ENCODE measurements at places on chromosomes 3 and 15.

- DNase-seq: no peak
Measured at GRCh38 chr15:84960391-84961113, 21.1 kb upstream of the PDE8A start.

DNA sequence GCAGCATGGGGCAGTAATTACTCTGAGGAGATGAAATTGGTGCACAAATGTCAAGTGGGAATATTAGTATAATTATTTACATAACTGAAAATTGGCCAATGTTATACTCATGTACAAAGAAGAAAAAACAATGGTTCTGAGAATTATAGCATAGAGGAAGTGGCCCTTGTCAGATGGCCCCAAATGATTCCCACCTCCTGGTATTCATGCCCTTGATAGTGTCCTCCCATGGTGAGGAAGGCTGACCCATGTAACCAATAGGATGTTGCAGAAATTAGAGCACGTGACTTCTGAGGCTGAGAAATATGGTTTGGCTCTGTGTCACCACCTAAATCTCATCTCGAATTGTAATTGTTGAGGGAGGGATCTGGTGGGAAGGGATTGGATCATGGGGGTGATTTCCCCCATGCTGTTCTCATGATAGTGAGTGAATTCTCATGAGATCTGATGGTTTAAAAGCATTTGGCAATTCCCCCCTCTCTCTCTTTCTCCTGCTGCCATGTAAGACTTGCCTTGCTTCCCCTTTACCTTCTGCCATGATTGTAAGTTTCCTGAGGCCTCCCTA lies 368.5 kb downstream of the SHQ1 start:
- no peak for DNase-seq

- DNase-seq: no peak
Measured at GRCh38 chr15:23424111-23424904, 22.7 kb downstream of the GOLGA6L2 start.

DNA sequence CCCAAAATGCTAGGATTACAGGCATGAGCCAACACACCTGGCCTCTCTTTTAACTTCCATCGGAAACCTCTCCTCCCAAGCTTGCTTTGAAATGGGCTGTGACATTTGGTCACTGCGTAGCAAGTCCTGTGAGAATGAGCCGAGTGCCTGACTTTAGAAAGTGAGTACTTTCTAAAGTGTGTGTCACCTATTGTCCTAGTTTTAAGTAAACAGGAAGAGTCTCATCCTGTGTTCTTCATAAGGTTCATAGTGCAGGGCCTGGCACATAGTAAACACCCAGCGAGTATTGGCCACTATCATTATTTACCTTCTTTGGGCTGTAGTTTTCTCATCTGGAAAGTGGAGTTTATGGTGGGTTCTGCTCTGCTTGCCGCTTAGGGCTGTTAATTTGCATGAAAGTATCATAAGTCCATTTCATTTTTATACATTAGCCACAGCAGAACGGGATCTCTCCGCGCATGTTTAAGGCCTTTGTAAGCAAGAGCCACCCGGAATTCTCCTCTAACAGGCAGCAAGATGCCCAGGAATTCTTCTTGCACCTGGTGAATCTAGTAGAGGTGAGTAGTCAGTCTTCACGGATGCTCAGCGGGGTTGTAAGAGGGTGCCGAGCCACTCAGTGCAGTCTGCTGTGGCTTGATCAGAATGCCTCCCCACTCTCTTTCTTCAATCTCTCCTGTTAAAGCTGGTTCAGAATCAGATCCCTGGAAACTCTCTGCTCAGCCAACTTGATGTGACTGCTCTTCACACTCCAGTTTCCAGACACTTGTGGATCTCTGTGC lies 87.2 kb downstream of the USP13 start:
- DNase-seq: no peak

DNA sequence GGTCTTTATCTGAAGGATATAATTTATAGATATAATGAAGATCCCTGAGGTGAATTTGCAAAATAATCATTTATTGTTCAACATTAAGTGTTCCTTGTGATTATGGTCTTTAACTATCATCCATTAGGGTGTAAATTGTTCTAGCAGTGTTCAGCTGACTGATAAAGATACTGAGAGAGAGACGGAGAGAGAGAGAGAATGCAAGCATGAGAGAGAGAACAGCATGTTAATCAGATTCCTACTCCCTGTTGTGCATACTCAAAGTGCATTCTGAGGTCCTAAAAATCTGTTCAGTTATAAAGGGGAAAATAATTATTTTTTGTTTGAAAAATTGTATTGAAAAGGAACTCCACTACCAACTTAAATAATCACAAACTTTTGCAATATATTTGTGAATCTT lies 271.0 kb upstream of the CBLB start:
- no peak for DNase-seq

GRCh38 chr3:67947808-67948508 lies 293.5 kb upstream of the SUCLG2 start:
- DNase-seq: no peak

DNA sequence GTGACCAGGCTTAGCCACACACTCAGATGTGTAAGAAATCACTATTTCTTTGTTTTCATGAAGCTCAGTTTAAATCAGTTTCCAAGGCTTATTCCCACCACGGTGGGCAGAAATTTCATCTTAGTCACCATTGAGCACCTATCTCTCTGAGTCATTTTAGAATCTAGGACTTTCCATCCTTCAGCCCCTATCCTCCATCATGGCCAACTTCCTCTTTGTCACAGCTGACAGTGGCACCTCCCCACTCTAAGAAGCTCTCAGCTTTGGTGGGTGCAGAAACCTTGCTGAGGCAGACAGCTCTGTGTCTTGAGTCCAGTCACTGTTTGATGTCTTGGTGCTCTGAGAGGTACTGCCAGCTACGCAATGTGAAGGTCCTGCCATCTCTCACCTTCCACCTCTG lies 32.9 kb downstream of the SNTN start:
- DNase-seq: no peak

DNA sequence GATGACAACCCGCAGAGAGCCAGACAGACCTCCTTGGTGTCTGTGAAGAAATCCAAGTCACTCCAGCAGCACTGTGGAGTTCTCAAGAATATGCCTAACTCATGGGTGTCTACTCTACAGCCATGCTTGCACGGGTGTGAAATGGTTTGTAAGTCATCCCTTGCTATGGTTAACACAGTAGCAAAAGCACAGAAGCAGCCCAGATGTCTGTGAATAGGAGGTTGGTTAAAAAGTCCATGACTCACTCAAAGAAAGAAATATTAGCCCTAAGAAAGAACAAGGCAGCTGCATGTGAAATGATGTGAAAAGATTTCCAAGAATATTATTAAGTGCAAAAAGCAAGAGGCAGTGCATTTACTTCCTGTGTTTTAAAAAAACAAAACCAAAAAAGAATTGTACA lies 12.1 kb upstream of the LIMD1 start:
- DNase-seq: no peak

DNA sequence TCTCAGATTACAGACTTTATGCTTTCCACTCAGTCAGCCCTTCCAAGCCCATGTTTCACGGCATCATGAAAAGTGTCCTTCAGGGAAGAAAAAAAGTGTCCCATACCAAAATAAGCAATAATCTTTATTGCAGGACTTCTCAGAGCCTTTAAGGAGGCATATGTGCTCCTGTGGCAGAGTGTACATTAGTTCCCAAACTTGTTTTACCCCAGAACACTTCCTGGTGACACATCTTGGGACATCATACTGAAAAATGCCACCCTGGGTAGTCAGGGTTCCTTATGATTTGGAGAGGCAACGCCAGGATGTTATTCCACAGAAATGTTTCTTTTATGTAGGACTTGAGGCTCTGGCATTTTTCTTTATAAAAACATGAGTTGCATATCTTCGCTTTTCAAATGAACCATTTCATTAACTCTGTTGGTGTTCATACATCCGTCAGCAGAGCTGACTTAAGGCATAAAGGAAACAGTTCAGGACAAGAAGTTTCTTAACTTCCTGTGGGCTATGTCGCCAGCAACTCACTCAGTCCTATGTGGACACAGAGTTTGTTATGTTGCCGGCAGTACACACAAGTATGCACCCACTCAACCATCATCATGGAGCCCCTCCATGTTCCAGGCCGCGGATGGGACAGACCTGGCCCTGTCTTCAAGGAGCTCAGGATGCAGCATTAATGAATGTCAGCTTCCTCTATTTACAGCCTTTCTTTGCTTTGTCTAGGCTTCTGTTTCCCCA lies 63.8 kb downstream of the CASR start:
- no peak for DNase-seq

DNA sequence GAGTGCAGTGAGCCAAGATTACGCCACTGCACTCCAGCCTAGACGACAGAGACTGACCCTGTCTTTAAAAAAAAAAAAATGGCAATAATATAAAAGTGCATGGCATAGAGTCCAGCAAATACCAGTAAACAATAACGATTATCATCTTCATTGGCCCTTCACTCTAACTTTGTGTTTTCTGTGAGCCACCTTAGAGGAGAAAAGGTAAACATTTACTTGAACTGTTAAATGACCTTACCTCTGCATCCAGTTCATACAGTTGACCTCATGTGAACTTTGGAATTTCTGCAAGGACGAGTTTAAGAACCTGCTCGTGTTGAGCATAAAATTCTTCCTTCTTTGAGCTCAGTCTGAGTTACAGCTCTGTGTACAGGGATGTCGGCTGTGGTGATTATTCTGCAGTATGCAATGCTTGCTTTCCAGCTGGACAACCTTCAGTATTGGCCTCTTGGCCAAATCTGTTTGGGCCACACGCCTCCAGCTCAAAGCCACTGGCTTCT lies 56.6 kb downstream of the RLBP1 start:
- DNase-seq: no peak

- DNase-seq: no peak
Measured at GRCh38 chr3:135898774-135899173, 66.8 kb upstream of the PPP2R3A start.

DNA sequence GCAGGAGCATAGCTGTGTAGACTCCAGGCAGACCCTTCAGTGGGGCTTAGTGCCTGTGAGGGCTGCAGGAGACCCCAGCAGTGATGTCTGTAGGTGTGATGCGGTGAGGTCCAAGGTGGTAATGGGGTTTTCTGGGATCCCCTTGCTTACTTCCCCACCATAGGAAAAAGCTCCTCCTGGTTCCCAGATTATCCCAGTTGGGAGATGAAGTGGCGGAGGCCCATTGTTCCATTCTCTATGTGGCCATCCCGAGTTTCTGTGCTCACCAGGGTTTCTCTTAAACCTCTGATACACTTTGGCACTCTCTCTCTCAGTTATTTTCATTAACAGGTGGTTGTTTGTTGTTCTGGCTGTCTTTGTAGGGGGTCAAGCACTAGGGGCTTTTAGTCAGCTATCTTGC lies 146.7 kb upstream of the IGF1R start:
- DNase-seq: no peak

GRCh38 chr3:143010024-143010423 lies 8.7 kb downstream of the U2SURP start:
- DNase-seq: no peak

GRCh38 chr15:38205526-38206272 lies 46.9 kb upstream of the SPRED1 start:
- DNase-seq: no peak

DNA sequence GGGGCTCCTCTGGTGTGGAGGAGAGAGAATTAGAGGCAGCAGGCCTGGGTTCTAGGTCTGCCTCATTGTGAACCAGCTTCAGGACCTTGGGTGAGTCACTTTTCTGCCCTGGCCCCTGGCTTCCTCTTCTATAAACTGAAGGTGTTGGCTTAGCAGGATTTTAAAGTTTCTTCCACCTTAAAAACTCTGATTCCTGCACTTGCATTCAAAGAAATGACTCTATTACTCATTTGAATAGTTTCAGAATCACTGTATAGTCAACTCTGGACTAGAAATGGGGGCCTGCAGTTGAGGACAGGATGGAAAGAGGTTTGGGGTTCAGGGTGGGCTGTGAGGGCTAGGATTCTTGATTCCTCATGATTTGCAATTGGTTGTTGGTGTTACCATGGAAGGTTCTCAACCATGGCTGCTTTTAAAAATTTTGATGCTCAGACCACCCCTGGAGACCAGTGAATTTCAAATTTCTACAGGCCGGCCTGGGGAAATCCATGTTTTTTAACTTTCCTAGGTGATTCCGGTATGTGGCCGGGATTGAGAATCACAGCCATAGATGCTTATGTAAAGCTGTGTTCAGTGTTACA lies 19.9 kb downstream of the SMAD3 start:
- no peak for DNase-seq

DNA sequence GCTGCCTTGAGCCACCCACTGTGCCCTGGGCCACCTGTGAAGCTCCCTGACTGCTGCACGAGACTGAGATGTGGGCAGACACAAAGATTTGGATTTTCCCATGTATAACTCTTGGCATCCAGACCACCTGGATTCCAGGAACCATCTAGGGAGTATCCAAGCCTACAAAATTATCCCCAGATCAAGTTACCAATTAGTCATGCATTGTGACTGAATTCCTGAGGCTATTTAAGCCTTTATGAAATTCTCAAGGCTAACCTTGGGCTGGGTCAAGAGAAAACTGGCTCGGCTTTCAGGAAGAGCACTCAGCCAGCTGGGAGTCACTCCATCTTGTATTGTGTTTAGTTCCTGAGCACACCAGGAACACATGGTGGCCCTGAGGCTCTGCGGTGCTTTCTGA lies 13.3 kb upstream of the ATP13A5 start:
- DNase-seq: no peak

DNA sequence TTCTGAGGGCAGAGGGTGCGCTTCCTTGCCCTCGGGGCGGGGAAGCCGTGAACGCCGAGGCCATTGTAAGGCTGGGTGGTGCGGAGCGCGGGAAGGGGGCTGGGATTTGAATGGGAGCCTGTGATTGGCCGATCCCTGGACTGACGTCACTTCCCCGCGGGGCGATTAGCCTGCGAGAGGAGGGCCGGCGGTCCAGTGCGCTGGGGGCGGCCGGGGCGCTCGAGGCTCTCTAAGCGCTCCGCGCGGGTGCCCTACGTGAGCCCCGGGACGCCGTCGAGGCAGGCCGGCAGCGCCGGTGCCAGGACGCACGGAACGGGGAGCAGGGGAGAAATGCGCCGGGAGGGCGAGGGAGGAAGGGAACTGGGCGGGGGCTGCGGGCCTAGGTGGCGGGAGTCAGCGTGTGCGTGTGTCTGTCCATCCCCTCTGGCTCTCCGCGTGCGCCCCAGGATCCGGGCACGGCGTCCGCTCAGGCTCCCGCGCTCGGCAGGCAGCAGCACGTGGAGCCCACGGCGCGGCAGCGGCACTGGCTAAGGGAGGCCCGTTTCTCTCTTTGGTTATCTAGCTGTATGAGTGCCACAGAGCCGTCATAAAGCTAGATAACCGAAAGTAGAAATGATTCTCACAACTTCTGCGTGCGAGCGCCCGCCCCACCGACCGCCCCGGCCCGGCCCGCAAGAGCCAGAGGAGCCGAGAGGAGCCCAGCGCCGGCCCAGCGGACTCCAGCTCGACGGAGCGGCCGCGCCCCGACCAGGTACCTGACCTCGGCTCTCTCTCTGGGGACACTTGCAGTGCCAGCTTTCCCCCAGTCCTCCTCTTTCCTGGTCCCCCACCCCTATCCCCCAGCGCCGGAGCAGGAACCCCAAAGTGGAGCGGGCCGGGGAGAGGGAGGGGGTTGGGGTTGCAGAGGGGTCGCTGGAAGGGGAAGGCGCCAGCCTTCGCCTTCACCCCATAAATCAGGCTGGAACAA lies 33.1 kb upstream of the POLG start:
- no peak for DNase-seq

- no peak for DNase-seq
Measured at GRCh38 chr15:38228618-38229017, 24.0 kb upstream of the SPRED1 start.
